ENCODE measurements at places on chromosomes 13 and 19.

GRCh38 chr19:41016488-41017071 lies 25.5 kb downstream of the CYP2B6 start:
- no peak for DNase-seq

GRCh38 chr19:8255426-8256125 lies 46.4 kb downstream of the CERS4 start:
- DNase-seq = no peak

DNA sequence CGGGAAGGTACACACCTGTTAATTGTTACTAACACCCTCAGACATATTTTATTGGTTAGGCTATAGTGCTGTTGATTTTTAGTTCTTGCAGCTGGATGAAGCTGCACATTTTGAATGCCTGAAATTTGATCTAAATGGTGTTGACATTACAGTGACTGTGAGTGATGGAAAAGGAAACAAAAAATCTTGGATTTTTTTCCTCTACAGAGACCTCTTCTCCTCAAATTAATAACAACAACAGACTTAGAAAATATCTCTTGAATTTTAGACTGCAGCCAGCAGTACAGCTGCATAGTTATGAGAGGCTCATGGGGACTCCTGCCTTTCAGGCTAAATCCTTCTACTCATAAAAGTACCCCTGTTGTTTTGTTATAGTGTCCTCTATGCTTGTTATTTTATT lies 500.5 kb upstream of the SPRY2 start:
- DNase-seq = no peak

DNA sequence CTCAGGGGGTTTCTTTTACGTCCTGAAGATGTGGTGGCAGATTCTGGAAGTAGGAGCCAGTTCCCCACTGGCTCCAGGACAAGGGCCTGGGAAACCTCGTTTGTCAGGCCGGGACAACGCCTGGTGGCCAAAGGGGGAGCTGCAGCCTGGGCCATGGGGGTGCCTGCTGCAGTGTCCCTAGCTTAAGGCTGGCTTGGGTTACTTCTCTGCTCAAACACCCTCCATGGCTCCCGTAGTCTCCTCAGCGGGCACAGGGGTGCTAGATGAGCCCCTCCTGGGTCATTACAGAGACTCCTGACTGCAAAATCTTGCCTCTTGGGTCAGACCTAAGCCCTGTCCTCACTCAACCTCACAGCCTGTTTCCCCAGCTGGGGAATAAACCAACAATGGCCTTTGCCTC lies 14.7 kb downstream of the CILP2 start:
- DNase-seq = no peak

DNA sequence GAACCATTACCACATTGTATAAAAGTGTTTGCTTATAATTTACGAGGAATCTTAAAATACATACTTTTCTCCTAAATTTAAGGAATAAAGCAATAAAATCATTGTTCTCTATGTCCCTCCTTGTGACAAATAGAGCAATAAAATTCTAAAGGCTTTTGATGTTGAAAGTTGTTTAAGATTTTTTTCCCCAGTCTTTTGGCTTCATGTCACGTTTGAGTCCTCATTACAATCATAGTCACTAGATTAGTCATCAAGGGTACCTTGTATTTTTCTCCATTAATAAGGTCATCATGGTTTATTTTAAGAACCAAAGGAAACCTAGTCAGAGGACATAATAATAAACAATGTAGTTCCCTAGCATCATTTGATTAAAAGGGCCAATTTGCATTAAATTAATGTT lies 3.2 kb downstream of the WBP4 start:
- no peak for DNase-seq

DNA sequence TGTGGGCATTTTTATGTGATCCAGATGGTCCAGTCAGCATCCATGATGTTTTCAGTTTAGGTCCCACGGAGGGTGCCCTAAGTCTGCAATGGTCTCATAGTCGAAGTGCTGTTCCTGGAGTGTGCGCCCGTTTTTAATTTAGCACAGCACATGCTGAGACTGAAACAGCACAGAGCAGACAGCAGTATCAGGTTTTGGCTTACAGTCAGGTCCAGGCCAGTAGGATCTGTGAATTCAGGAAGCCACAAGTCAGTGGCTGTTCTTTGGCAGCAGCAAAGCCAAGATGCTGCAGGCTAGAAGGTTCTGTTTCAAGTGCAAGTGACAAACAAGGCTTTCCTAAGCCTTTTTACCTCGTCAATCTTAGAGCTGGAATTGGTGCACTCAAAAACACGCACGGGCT lies 18.3 kb downstream of the FBXO27 start:
- DNase-seq = no peak

- no peak for DNase-seq
Measured at GRCh38 chr13:37491661-37492060, 106.9 kb downstream of the POSTN start.

Measured in CD4-positive, alpha-beta T cell treated with Interleukin-4 for 4 hours (primary cell).